ENCODE measurements at places on chromosomes 1 and 21. TPM values are rescaled to one million over a fixed set of nuclear protein-coding genes. Genes with fewer than 3 reads are reported as not detected.

DNA sequence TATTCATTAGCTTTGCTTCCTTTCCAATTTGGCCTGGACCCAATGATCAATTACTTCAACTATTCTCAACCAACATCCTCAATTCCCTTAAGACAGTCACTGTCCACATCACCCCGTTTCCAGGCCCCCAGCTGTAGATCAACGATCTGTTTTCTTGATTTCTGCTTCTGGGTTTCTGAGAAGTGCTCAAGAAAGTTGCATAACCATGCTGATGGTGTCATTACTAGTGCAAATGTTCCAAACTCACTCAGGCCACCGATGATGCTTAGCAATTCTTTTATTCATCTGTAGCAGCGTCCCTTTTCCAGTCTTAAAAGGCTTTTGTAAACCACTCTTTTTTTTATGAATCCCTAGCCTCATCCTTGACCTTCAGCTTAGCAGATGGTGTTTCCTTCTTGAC lies 155.8 kb upstream of the PTGFR start:
- no peak for DNase-seq

GRCh38 chr1:247638781-247639180 lies 33.4 kb downstream of the OR2G3 start:
- DNase-seq: no peak

GRCh38 chr1:163864207-163864606 lies 542.5 kb downstream of the NUF2 start:
- DNase-seq: no peak

- no peak for DNase-seq
Observed at GRCh38 chr1:181743878-181744312, 260.6 kb downstream of the CACNA1E start.

- no peak for DNase-seq
Observed at GRCh38 chr21:39386899-39387298, 38.0 kb upstream of the HMGN1 start.

DNA sequence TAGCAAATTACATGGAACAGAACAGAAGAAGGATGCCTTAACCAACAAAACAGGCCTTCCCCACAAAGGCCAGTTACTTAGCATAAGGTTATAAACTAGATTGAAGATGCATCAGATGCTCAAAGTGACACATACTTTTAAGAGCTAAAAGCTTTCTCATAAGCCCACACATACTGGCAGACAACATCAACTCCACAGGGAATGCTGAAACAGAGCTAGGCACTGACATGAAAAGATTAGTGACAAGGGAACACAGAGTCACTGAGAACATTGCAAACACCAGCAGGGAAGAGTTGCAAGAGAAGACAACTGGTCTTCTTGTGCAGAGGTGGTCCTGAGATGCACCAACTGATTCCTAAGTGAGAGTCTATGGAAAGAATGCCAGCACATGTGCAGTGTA lies 6.9 kb downstream of the TTC13 start:
- no peak for DNase-seq

GRCh38 chr1:24119859-24120756 lies 8.2 kb upstream of the MYOM3 start:
- DNase-seq: no peak

DNA sequence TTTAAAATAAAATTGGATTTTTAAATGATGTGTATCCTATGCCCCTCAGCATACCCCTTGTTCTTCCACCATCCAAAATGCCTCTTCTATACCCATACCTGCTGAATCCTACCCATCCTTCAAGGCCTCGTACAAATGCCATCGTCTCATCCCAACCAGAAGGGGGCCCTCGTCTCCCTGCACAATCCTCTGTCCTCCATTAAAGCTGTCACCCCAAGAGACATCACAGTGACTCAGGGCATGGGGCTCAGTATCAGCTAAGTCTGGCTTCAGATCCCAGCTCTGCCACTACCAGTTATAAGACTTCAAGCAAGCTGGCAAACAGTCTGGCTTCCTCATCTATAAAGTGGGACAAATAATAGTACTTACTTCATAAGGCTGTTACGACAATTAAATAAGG lies 23.8 kb downstream of the IGFN1 start:
- DNase-seq: no peak

GRCh38 chr1:208510192-208510952 lies 266.2 kb upstream of the PLXNA2 start:
- DNase-seq: no peak

DNA sequence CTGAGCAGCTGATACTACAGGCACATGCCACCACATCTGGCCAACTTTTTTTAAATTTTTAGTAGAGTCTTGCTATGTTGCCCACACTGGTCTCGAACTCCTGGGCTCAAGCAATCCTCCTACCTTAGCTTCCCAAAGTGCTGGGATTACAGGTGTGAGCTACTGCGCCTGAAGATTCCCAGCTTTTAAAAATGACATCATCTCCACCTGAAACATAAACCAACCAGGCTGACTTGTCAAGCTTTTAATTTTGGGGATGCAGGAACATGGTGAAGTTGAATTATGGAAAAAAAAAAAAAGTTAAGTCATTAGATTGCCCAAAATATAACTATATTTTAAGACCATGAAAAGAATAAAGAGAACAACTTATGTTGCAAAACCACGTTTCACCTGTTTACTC lies 186.3 kb upstream of the DMRTA2 start:
- DNase-seq: no peak

GRCh38 chr21:18461743-18462142 lies 58.2 kb upstream of the TMPRSS15 start:
- no peak for DNase-seq

DNA sequence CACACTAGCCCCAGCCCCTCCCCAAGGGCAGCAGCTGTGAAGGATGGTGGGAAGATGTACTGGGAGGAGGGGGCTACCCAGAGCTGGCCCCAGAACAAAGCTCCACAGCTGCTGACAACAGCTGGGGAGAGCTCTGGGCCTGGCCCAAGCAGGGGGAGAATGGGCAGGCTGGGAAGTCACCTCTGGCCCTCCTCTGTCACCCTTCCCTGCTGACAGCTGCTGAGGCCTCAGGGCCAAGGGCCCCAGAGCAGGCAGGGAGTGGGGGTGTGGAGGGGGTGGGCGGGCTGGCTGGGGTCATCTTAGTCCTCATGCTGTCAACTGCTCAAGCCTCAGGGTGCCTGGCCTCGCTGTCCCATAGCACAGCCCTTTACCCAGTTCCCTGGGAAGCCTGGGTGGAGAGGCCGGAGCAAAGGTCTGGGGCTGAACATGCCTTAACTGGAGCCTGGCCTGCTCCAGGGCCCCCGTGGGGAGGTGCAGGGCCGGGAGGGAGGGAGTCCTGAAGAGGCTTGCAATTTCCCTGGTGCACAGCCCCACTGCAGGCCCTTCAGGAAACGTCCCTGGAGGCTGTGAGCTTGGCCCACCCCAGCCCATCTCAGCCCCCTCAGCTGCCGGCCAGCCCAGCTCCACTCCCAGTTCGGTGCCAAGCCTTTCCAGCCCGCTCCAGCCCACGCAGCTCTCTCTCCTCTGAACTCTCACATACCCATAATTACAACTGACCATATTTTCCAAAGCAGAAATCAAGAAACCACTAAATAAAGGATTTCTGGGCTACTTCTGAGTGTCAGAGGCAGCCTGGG lies 25.7 kb downstream of the HSPG2 start:
- no peak for DNase-seq

AKNAD1 gene
- total RNA-seq: 1.5 TPM

GCSAML gene
- total RNA-seq: not detected

KIF17 gene
- total RNA-seq: 0.25 TPM

CORT gene
- total RNA-seq: not detected

PAQR6 gene
- 1.4 TPM for total RNA-seq
